ENCODE measurements at places on chromosomes 12 and 14.

DNA sequence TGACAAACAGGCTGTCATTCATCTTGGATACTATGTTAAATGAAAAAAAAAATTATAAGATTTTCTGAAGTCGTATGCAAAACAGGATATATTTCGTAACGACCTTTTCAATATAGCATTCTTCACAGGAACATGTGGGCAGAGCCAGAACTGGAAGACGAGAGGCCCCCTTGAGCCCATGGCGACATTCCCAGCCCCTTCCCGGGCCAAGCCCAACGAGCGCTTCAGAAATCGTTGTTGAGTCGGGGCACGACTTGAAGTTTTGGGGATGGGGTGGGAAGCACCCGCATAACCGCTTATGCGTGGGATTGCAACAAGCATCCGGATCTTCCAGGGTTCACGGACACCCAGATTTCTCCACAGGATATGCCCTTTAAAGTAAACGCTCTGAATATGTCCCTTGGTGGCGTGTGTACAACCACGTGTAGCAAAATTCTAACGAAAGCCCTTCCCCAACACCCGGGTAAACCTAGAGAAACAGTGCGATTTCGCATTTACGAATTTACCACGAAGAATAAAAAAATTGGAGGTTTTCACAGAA, 736 bp downstream of the C14orf39 start:
- no peak for DNase-seq

DNA sequence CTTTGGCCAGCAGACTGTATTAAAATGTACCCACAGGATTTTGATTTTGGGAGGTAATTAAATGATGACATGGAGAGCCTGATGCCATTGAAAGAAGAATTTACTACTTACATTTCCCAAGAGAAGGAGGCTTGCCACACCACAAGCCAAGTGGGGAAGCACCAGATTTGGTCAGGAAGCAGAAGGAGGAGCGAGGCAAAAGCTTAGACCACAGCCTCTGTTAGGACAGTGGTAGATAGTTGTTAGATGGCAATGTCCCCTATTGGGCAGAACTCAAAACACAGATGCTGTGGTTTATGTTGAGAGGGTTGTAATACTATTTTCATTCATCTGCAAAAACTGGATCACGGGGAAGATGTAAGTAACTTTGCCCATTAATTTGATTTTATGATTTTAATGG, 709.4 kb downstream of the VRK1 start:
- DNase-seq: no peak

DNA sequence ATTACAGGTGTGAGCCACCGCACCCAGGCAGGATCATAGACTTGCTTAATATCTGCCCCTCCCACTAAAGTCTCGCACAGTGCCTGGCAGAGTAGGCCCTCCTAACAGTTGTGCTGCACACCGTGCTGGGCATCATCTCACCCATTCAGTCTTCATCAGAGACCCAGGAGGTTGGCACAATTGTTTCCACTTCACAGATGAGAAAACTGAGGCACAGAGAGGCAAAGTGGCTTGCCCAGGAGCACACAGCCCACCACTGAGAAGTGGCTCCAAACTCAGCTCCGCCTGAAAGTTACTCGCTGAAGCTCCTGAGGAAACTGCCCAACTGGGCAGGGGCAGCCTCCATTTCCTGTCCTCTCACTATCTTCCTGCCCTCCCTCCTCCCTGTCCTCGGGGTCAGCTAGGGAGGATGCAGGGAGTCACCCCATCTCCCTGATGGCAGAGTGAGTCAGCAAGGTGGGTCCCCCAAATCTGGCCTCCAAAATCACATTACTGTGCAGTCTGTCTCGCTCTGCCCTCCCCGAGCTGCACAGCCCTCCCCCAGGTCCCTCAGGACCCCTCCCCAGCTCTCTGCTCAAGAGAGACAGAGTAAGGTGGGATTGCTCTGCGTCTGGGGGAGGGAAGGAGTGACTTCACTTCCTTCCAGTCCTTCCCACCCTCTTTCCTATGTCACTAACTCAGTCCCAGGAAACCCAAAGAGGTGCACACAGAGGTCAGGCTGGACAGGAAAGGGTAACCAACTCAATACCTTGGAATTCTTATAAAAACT, 5.7 kb downstream of the SLC8B1 start:
- DNase-seq: no peak

DNA sequence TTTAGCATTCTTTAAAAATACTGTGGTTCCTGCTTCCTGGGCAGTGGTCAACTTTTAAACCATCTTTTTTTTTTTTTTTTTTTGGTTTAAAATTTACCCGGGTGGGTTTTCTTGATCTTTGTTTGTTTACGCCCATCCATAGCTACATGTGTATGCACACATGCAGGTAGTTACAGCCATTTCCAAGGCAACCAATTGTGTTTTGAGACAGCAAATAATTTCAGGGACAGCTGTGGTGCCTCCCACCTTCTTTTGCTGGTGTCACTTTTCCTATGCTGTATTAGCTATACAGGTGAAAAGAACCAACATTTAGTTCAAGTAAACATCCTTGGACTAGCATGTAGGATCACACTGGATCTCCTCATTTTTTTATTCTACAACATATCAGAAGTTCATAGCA, 52.0 kb upstream of the PSMA6 start:
- no peak for DNase-seq

- no peak for DNase-seq
These were observed 58.6 kb downstream of the ZFC3H1 start for GRCh38 chr12:71605039-71605438.

DNA sequence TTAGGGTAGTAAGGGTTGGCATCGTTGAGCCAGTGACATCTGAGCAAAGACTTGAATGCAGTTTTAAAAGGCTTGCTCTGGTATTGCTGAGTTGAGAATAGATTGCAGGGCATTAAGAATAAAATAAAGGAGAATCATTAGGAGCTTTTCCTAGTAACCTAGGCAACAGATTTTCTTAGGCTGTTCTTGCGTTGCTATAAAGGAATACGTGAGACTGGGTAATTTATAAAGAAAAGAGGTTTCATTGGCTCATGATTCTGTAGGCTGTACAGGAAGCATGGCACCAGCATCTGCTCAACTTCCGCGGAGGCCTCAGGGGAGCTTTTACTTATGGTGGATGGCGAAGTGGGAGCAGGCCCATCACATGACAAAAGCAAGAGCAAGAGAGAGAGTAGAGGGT, 97.4 kb downstream of the RAD51B start:
- no peak for DNase-seq

DNA sequence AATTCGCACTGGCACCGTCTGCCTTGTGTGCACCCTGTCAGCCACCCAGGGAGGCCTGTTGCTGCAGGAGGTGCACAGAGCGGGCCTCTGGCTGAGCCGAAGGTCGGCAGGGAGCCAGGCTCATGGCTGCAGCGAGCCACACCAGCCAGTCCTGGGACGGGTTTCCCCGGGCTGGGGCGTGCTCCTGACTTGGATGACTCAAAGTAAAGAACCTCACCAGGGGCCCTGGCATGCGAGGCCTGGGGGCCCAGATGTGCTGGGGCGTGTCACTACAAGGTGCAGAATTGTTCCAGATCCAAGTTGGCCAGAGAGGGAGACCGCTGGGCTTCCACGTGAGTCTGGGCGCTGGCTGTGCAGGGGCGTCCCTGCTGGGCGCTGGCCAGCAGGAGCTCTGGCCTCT, 34.5 kb downstream of the FBRSL1 start:
- peak; percentile 64 for DNase-seq

DNA sequence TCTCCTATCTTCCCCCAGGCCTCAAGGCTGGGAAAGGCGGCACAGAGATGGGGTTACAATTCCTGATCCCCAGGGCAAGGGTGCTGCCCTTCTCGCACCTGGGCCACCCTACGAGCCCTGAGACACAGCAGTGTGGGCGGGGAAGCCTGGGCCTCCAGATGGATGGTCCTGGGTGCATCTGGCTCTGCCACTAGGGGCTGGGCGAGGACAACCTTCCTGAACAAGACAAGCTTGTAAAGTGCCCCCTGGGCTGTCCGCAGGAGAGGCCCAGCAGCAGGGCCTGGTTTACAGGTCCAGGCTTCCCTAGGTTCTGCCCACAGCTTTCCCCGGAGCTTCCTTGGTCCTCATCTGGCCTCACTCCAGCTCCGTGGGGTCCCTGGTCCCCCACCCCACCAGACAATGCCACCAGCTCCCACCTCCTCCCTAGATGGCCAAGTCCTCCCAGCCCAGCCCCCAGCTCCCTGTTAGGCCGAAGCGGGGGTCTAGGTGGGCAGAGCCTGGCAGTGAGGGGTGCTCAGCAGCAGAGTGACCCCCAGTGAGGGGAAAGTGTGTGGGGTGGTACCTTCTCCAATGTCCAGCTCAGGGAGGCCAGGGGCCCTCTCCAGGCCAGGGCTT, 8.9 kb downstream of the ARL6IP4 start:
- DNase-seq: no peak

- no peak for DNase-seq
These were observed 22.8 kb upstream of the SSPN start for GRCh38 chr12:26172539-26172938.

DNA sequence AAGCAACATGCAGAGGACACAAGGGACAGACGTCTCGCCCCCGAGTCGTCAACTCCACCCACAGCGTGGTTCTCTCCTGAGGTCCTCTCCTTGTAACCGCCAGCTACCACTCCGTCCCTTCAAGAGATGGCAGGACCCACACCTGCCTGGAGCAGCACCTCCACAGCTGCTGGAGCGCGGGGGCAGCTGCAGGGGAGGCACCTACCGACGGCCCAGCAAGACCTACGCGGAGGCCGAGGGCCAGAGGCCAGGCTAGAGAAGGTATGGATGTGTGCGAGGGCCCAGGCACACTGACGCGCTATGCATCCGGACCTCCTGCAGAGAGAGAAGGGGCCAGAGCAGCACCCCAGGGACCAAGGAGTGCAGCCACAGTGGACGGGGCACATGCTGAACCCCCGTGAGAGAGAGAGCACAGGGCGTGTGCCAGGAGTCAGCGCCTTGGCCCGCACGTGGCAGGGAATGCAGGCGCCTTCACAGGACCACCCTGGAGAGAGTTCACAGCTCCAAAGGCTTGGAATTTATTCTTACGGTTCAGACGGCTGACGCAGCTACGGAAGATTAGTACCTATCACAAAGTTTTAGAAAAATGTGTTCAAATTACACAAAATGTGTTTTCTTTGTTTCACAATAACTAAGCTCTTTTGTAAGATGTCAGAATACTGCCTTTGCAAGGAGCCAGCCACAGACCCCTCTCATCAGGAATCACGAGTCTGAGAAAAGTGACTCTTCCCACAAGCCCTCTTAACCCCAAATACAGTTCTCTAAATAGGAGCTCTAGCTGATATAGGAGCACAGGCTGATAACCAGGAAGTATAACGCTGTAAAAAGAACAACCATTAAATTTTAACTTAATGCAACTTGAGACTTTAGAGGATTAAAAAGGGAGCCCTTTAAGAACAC, 36.8 kb downstream of the CDC42BPB start:
- no peak for DNase-seq

DNA sequence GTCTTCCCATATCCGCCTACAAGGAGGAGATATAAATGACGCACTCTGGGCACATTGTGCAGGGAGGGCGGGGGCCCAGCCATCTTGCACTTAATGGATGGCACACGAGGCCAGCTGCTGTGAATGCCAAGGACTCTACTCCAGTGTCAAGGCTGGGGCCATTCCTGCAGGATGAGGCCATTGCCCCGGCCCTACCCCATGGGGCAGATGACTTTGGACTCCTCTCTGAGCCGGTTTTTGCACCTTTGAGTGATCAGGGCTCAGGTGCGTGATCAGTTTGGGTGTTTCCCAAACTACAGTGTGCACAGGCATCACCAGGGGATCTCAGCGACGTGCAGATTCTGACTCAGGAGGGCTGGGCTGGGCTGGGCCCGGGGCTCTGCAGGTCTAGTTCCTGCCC, 16.1 kb downstream of the MMAB start:
- no peak for DNase-seq

DNA sequence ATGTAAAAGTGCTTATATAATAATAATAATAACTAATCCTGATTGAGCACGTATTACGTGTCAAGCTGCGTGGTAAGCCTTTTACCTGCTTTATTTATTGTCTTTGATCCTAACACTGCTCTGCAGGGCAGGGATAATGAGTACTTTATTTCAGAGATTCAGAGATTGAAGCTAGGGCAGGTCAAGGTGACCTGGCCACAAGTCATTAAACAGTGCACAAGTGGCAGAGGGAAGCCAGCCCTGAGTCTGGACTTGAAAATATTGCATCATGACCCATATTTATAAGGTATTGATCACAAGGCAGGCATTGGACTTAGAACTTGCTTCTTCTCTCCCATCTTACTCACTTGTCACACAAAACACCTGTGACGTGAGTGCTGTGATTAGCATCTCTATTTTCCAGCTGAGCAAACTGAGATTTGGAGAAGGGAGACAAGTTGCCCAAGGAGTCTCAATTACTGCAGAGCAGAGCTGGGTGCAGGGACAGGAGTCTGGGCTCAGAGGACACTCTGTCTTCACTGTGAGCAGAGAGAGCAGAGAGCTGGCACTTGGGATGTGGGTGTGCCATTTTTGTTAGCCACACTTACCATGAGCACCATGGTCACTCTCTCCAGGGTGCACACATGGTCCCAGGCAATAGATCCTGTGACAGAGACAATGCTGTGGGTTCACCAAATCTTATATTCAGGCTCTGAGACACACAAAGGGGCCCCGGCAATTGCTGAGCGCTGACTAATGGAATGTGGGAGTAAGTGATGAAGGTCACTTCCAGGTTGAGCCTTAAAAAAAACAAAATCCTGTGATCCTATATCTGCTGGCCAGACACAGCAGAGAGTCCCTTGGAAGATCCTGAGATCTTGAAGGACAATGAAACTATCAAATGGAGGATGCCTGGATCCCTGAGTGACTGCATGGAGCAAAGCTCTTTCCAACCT, 113.2 kb upstream of the MED13L start:
- no peak for DNase-seq

- no peak for DNase-seq
These were observed 9.7 kb upstream of the ZDHHC22 start for GRCh38 chr14:77151245-77151644.

DNA sequence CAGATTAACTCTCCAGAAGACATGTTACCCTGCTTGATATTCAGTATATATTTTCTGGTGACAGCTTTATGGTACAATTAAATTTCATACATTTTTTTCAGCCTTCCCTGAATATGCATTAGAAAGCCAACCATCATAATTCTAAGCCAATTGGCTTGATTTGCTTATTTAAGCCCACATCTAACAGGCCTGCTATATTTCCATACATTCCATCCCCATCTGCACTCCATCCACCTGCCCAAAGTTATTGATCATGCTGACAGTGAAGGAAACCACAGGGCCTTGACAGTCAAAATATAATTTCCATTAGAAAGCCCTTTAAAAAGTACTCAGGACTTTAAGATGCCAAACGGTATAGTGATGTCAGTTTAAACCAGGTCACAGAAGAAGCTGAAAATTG, 164.3 kb downstream of the GXYLT1 start:
- DNase-seq: no peak

DNA sequence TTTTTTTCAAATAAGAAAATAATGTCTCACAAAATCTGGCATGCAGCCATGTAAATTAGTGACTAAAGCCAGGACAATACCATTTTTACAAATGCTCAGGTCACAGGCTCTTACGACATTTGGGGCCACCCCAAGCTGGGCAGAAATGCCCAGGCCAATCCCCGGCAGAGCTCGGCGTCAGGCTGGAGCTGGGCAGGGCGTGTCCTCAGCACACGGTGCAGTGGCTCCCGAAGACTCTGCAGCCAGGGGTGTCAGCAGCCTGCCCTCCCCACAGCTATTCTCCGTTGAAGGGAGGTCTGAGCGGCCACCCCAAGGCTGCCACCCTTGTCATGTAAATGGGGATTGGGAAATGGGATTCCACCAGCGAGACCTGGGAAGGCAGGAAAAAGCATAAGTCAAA, 158.6 kb downstream of the DICER1 start:
- no peak for DNase-seq

GRCh38 chr12:109752117-109753053, 38.8 kb downstream of the FAM222A start:
- DNase-seq: no peak

GRCh38 chr12:69154585-69155363, 84.6 kb upstream of the CPSF6 start:
- DNase-seq: peak; percentile 47
